Activated CD4-positive, alpha-beta T cell treated with anti-CD3 and anti-CD28 coated beads for 24 hours (primary cell): ENCODE measurements at places on chromosomes 4 and X.

GRCh38 chrX:112643721-112644120 is 36.0 kb downstream of the LHFPL1 start:
- DNase-seq, result no peak

DNA sequence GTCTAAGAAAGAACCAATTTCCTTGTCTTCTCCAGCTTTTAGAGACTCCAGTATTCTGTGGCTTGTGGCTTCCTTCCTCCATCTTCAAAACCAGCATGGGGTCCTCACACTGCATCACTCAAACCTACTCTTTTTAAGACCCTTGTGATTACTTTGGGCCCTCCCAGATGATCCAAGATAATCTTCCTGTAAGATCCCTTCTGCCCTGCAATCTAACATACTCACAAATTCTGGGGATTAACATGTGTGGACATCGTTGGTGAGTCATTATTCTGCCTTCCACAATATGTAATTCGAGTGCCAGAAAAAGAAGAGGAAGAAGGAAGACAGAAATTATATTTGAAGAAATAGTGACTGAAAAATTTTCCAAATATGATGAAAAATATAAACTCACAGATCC is 47.9 kb downstream of the BEND4 start:
- no peak for DNase-seq

- no peak for DNase-seq
These were observed 961 bp upstream of the NOCT start for GRCh38 chr4:139014371-139015268.

GRCh38 chr4:24433515-24434214 is 150.7 kb downstream of the DHX15 start:
- DNase-seq, result no peak

- no peak for DNase-seq
These were observed 50.3 kb downstream of the EFNB1 start for GRCh38 chrX:68878977-68879645.
